ENCODE measurements at places on chromosomes 5 and 9.

GRCh38 chr9:129524582-129525270 is 96.2 kb downstream of the C9orf50 start:
- DNase-seq: peak; percentile 61

DNA sequence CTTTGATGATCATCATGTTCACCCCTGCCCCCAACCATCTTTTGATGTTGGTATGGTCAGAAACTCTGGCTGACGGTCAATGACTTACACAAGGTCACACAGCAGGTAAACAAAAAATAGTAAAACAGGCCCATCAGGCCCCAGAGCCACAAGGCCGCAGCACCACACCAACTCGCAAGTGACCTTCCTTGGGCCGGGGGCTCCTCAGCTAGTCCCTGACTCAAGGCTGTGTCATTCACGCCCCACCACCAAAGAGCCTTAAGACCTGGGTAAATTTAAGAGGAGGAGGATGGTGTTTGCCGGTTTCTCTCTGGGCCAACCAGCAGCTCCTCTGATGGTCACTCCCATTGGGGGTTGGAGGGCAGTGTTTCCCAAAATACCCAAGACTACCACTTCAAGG is 55.8 kb downstream of the PSMB7 start:
- DNase-seq: no peak

- no peak for DNase-seq
These were observed 172.1 kb upstream of the GAS1 start for GRCh38 chr9:87119328-87119881.

DNA sequence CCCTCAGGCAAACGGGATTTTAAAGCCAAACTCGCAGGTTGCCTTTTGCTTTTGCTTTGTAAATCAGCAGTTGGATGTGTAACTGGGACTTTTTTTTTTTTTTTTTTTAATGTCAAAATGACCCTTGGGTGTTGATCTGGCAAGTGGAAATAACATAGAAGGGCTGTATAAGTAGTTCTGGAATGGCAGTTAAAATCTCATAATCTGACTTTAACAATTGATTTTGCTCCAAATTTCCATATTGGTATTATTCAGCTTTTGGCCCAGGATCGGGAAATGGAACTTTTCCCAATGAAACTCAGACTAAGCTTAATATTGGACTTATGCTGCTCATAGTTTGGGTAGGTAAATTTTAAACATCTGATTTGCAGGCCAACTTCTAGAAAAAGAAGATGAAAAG is 346.8 kb upstream of the NUDT12 start:
- no peak for DNase-seq

DNA sequence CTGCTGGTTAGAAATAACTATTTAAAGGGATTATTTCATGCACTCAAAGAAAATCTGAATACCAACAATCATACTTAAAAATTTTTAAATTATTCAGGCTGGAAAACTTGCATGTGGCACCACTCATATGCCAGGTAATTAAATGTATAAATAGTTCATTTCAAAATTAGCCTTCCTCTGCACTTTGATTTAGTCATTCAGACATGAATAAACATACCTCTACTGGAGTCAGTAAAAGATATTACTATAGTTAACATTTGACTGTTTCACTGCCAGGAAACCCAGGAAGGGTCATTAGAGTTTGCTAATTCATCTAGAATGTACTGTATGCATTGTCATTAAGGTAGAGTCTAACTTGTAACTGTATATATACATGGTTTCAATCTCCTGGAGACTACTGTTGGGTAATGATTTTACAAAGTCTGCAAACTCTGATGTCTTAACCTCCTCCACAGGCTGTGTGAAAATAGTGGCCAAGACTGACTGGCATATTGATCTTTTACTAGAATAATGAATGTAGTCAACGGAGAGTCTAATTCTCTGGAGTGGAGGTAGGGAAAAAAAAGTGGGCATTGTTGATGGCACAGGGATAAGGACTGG is 43.7 kb downstream of the TEX10 start:
- DNase-seq: no peak

DNA sequence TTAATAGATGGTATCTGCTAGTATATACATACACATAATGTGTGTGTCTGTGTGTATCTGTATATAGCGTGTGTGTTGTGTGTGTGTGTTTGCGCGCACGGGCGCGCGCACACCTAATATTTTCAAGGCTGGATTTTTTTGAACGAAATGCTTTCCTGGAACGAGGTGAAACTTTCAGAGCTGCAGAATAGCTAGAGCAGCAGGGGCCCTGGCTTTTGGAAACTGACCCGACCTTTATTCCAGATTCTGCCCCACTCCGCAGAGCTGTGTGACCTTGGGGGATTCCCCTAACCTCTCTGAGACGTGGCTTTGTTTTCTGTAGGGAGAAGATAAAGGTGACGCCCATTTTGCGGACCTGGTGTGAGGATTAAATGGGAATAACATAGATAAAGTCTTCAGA is 757 bp downstream of the FXN start:
- DNase-seq: no peak

DNA sequence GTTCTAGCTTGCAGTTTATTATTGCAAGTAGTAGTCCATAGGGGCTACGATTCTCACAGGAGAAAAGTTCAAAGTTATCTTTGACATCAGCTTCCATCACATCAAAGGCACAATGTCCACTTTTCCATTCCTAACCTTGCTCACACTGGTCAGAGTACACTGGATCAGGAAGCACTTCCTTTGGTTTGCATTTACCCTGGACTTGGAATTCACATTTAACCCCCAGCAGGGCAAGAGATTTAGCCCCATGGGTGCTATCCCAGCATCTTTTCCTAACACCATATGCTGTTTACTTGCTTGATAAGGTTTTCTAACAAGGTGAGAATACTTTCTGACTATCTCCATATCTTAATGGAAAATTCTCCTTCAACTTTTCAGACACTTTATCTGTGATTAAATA is 55.6 kb upstream of the ASTN2 start:
- no peak for DNase-seq
